Activated naive CD4-positive, alpha-beta T cell treated with anti-CD3 and anti-CD28 coated beads, Interleukin-2, amount 50 U/mL, for 72 hours (primary cell): ENCODE measurements at places on chromosomes 16 and 17. TPM values are rescaled to one million over a fixed set of nuclear protein-coding genes. Genes with fewer than 3 reads are reported as not detected.

The ZNF821 gene
- 6.6 TPM for total RNA-seq

The CUEDC1 gene
- total RNA-seq, result not detected

The HCRT gene
- not detected for total RNA-seq

GRCh38 chr17:48460052-48460451, 30.0 kb upstream of the SKAP1 start:
- no peak for DNase-seq

The TBC1D3B gene
- 4.3 TPM for total RNA-seq

- DNase-seq, result peak; percentile 7
Measured at GRCh38 chr16:86701286-86701975, 123.1 kb downstream of the FOXL1 start.

- DNase-seq, result no peak
Measured at GRCh38 chr17:21373036-21373435, 3.1 kb upstream of the KCNJ12 start.

GRCh38 chr17:63529711-63530556, 6.8 kb downstream of the KCNH6 start:
- DNase-seq, result no peak
